ENCODE measurements at places on chromosomes 16 and 17. TPM values are rescaled to one million over a fixed set of nuclear protein-coding genes. Genes with fewer than 3 reads are reported as not detected.

TRIM72 gene
- total RNA-seq = under 0.01 TPM

ABCA9 gene
- 18.1 TPM for total RNA-seq

GSG1L gene
- not detected for total RNA-seq

AP1G1 gene
- 42.6 TPM for total RNA-seq

ZFP3 gene
- 1.3 TPM for total RNA-seq

DLX4 gene
- not detected for total RNA-seq

NOTUM gene
- under 0.01 TPM for total RNA-seq

GAST gene
- total RNA-seq = not detected

NOXO1 gene
- total RNA-seq = 0.16 TPM

CA7 gene
- total RNA-seq = not detected

CD300E gene
- total RNA-seq = not detected

GPRC5C gene
- total RNA-seq = 1.1 TPM

ZNF205 gene
- 12.1 TPM for total RNA-seq

SLC5A10 gene
- not detected for total RNA-seq

UBB gene
- total RNA-seq = 3,737 TPM

ACE gene
- total RNA-seq = 12.6 TPM

CMTM2 gene
- total RNA-seq = not detected

KRT39 gene
- 0.17 TPM for total RNA-seq

KRT23 gene
- 0.16 TPM for total RNA-seq

SPN gene
- total RNA-seq = under 0.01 TPM

GP2 gene
- total RNA-seq = not detected

KRT37 gene
- not detected for total RNA-seq

ACSM2A gene
- total RNA-seq = not detected

PCGF2 gene
- 5.3 TPM for total RNA-seq

PLA2G10 gene
- total RNA-seq = not detected

MMP28 gene
- 1.4 TPM for total RNA-seq

ST6GALNAC1 gene
- total RNA-seq = not detected

PROCA1 gene
- total RNA-seq = 1.6 TPM

SPAG5 gene
- total RNA-seq = 7.1 TPM

SETD1A gene
- 3.0 TPM for total RNA-seq

CCL8 gene
- not detected for total RNA-seq

GFER gene
- 10.6 TPM for total RNA-seq

NPIPB8 gene
- not detected for total RNA-seq

PRR11 gene
- 0.52 TPM for total RNA-seq

MT3 gene
- total RNA-seq = not detected

LAT gene
- 1.1 TPM for total RNA-seq

GDPD3 gene
- total RNA-seq = 0.95 TPM

SREBF1 gene
- total RNA-seq = 43.2 TPM

ASPA gene
- 3.3 TPM for total RNA-seq

IRX5 gene
- 0.09 TPM for total RNA-seq

SLC13A5 gene
- not detected for total RNA-seq
